ENCODE measurements at places on chromosomes 1 and 21.

GRCh38 chr1:112807117-112807516, 92.0 kb upstream of the PPM1J start:
- no peak for DNase-seq

DNA sequence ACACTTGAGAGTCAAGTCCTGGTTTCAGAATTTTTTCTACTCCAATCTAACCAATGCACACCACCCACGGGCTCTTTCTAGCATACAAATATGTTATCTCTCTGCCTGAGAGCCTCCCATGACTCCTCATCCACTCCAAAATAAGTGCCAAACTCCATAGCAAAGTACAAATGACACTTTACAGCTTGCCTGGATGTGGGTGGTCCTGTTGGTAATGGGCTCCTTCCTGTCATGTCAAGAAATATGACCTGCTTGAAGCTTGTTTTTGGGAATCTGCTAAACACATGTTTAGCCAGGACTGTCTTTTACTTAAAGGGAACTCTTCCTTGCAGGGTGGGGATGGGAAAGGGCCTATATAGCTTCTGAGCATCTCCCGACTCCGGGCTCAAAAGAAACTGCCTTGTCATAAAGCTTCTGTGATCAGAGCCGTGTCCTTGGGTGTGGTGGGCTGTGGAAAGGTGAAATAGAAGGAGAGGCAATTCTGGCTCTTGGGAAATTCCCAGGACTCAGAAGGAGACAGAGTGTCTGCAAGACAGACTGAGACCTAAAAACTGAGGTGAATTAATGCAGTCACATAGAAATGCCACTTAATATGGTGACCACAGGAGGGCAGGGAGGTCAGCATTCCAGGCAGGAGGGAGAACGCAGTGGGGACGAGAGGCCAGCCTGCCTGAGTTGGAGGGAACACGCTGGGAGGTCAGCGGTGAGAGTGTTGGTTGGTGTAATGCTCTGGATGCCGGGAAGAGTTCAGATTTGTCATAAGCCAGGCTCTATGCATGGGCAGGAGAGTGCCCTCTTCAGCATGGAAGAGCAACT, 6.1 kb upstream of the IGFN1 start:
- DNase-seq: peak; percentile 95

DNA sequence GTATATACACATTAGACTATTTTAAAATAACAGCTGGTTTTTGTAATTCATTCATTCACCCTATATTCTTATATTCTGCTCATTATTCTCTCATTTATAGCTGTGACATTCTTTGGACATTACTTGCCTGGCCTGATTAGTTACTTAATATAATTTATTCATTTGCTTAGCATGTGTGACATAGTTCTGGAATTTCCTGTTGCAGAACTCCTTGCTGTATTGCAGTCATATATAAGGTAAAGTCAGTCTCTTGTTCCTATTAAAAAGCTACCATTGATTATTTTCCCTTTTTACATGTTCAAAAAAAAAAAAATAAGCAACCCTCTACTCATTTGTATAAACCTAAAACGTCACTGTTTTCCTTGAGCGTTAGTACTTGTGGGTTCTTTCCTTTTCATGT, 23.9 kb downstream of the GNAT2 start:
- no peak for DNase-seq

DNA sequence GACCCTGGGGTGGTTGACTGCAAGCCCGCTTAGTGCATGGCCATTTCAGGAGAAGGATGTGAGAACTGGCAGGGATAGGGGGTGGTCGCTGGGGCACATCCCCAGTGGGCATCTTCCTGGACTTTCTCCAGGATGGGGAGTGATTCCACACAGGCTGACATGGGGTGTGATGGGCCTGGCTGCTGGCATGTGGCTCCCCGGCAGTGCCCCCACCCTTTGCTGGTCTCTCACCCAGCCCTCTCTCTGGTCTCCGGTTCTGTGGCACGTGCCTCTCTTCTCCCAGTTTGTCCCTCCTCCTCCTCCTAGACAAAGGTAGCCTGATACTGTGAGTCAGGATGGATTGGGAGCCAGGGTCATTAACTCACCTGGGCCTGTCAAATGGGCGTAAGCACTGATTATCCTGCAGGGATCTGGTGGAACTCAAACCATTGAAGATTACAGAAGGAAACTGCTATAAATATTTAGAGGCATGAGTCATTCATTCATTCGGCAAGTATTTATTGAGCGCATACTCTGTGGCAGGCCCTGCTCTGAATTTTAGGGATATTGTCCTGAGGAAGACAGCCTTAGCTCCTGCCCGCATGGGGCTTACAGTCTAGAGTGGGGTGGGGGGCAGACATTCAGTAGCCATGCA, 23.6 kb upstream of the EPS8L3 start:
- DNase-seq: no peak

Measured in A172 (cell line).